ENCODE measurements at places on chromosomes 1 and 21. TPM values are rescaled to one million over a fixed set of nuclear protein-coding genes. Genes with fewer than 3 reads are reported as not detected.

DNA sequence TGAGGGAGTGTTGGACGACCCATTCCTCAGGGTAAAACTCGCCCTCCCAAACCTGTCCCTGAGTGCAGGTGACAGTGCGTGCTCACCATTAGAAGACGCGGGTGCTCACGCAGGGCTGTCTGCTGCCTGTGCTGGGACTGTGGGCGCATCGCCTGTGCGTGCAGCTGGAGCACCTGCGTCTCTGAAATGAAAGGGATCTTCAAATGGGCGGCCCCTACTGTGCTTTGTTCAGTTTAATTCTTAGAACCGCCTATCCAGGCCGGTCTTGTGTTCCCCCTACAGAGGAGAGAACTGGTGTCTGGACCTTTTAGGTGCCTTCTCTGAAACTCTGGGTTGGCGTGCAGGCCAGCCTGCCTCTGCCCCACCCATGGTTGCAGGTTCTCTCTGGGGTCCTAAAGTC lies 125.8 kb downstream of the PCBP3 start:
- no peak for DNase-seq

DNA sequence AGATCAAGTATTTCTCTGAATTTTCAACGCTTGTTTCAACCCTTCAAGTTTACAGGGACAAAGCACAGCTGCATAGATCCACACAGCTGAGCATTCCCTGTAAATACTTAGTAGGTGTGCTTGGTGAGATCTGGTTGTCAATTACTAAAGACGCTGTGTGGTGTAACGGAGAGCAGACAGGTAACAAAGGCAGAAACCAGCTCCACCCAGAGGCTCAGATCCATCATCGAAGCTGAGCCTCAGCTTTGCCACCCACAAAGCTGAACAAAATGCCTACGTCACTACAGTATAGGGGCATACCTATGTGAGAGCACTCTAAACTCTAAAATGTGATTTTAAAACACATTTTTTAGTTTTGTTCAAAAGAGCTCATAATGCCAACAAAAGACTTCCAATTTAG lies 38.7 kb downstream of the PACC1 start:
- no peak for DNase-seq

DNA sequence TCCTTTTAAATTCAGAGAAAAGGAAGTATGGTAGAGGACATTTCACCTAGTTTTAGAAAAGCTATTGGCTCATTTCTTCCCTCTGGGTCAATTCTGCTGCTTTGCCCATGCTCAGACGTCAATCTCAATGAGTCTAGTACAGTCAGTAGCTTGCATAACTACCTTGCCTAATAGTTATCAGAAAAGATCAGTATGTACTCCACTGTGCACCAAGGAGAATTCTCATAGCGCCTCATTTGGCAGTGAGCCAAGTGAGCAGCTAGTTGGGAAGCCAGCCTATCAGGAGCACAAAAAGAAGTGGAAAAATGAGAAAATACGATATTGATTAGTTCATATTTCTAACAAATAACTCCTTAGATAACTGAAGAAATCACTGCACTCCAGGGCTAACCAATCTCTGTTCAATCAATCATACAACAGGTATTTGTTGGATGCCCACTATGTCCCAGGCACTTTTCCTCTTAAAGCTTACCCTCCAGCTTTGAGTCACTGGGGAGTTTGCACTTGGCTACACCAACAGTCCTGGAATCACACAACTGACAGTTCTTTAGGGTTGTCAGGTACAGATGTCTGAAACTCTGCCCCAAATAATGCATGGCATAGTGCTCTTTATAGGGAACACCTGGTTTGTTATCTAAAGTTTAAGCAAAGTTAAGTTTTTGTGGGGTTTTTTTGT lies 50.2 kb downstream of the PRDX6 start:
- DNase-seq, result peak; percentile 81

LYPD8 gene
- total RNA-seq, result not detected

KCNA3 gene
- total RNA-seq, result 0.43 TPM

All from left lobe of liver (tissue), 2 donors.